SW480 (cell line): ENCODE measurements at places on chromosomes 1 and 21.

GRCh38 chr1:31591425-31592093, 15.2 kb downstream of the TINAGL1 start:
- DNase-seq: peak; percentile 47

DNA sequence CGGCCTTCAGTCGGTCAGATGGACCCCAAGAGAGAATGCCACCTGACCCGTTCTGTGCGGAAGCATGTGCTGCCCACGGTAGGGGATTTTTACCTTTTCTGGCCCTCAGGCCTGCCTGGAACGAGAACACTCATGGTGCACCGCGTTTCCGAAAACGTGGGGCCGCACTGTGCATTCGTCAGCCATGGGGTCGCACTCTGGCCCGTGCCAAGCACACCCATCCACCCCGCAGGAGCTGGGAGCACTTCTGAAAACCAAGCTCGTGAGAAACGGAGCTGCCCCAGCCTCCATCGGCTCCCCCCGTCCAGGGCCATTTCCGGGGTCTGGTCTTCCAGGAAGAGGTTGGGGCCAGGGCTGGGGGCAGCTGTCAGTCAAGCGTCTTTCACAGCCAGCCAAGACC, 72.8 kb downstream of the PRDM16 start:
- no peak for DNase-seq

GRCh38 chr21:37060296-37060695, 12.6 kb downstream of the PIGP start:
- DNase-seq: peak; percentile 95

- DNase-seq: no peak
Observed at GRCh38 chr1:180652792-180653191, 21.0 kb downstream of the XPR1 start.

DNA sequence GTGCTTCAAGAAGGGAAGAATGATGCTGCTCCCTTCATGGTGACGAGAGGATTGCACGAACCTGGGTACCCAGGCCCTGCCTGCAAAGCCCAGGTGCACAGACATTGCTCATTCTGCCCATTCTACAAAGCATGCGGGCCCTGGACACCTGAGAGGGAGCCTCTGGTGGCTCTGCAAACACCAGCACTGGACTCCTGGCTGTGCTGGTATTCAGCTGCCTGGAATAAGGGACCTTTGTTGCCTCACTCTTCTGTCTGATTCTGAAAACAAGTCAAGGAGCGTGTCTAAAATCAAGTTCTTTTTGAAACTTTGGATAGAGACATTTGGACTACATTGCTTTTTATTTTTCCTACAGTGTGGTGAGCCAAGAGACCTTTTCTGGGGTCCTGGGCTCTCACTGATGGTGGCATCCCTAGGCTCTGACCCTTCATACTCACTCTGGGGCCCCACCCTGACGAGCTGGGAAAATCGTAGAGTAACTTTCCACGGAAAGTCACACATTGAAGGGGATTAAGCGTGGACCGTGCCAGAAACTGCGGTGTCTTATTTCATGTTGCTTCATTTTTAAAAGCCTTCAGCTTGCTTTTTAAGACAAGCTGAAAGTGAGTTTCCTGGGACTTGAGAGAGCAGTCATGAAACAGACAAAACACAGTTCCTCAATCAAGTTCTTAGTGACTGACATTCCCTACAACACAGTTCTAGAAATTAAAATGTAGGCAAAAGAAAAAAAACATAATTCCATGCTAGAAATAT, 24.0 kb downstream of the ABCA4 start:
- no peak for DNase-seq

DNA sequence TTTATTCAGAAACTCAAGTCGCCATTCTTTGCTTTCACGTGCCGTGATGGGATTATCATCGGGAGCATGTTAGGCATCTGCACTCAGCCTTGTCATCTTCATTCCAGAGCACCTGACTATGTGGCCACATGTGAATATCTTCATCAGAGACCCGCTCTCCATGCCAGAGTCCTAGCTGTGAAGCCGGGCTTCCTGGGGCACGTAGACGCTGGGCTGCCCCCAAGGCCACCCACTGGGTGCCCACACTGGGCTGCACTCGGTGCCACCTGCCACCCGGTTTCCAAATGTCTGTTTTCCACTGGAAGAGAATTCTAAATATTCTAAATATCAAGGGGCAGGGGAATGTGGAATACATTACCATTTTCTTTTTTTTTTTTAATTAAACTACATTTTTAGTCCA, 43.8 kb downstream of the SLC37A1 start:
- DNase-seq: no peak

DNA sequence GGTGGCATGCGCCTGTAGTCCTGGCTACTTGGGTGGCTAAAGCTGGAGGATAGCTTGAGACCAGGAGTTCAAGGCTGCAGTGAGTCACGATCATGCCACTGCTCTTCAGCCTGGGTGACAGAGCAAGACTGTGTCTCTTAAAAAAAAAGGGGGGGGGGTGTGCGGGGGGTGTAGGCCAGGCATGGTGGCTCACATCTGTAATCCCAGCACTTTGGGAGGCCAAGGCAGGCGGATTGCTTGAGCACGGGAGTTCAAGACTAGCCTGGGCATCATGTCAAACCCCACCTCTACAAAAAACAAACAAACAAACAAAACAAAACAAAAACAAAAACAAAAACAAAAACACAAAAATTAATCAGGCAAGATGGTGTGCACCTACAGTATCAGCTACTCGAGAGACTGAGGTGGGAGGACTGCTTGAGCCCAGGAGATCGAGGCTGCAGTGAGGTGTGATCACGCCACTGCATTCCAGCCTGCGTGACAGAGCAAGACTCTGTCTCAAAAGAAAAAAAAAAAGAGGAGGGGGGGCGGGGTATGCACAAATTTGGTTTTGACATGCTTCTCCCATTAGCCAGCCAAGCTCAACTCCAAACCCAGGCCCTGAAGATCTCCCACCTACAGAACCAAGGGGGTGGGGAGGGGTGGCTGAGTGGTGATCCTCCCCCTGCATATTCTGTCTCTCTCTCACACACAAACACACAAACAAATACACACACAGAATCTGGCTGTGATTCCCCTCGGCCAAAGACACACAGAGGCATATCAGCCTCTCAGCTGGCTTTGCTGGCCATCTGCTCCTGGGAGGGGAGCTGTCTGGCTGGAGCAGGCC, 3.1 kb downstream of the PTAFR start:
- DNase-seq: no peak

DNA sequence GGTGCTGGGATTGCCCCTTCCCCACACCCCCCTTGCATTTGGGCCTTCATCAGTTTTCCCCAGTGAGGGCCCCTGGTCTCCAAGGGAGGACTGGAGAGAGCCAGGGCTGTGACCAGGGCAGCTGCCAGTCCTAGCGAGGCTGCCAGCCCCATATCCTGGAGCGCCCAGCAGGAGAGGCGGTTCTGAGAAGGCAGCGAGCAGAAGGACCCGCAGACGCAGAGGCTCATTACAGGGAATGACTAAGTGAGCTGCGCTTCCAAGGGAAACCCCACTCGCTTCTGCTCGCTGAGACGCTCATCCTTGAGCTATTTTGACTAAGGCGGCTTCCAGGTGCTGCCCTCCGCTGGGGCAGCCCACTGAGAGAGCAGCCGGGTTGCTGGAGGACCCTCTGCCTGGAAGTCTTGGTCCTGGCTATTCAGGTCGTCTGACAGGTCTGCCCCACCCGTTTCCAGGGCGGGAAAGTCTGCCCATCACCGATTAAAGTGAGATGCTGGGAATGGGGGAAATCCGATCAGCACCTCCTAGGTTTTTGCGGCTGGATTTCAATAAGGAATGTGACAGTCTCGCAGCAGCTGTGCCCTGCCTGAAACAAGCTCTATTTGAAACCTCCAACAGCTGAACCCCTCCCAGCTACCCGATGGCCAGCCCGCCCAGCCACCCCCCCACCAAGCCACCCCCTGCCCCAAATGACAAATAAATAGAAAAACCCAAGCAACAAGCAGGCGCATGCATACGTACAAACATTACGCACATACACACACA, 2.8 kb downstream of the KCNN3 start:
- no peak for DNase-seq

DNA sequence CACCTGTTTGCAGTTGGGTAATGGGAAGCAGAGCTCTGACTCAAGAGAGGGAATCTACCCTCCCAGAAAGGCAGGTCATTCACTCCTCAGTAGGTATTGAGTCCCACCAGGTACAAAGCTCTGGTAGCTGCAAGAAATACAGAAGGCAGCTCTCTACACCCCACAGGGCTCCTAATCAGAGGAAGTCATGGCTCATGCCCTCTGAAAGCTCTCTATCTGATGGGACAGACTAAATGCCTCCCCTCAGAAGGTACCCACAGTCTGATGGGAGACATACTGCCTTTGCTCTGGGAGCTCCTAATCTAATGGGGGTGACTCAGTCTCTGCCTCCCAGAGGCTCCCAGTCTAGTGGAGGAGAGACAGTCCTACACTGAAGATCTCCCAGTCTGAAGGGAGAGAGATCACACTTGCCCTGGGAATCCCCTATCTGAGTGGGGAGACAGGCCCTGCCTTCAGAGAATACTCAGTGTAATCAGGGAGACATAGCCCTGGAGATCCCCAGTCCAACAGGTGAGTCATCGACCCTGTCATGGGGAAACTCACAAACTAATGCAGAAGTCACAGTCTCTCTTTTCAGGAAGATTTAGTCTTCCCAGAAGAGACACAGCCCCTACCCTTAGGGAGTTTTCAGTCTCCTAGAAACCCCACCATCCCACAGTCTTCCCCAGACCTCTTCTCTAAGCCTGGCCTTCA, 23.7 kb downstream of the CAMK1G start:
- DNase-seq: peak; percentile 44

- no peak for DNase-seq
Observed at GRCh38 chr1:198915327-198916231, 276.7 kb downstream of the PTPRC start.

- no peak for DNase-seq
Observed at GRCh38 chr1:55611123-55611522, 396.0 kb upstream of the USP24 start.

- DNase-seq: no peak
Observed at GRCh38 chr1:34977858-34978257, 7.3 kb downstream of the TMEM35B start.

GRCh38 chr1:222171005-222171404, 376.9 kb downstream of the HHIPL2 start:
- DNase-seq: peak; percentile 59

DNA sequence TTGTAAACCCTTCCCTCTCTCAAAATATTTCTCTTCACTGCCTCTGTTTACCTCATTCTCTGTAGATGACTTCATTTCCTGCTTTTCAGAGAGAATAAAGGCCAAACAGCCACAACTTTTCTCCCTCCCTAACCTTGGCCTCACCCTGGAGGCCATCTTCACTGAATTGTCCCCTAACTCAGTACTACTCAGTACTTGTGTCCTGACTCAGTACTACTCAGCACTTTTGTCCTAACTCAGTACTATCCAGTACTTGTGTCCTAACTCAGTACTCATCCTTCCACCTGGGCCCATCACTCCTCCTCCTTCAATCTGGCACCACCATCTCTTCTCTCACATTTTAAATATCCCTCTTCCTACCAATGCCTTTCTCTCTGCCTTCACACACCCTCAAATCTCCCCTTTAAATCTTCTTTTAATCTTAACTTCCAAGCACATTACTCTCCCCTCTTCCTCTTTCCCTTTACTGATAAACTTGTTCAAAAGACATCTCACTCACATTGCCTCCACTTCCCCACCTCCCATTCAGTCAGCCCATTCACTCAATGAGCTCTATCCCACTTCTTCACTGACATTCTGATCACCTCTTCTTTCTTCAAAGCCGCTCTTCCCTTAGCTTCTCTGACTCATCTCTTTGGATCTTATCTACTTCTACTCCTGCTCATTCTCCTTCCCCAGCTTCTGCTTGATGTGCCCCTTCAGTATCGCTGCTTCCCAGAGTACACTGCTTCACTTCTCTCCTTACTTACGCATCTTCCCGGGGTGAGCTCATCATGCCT, 121.4 kb downstream of the RNF220 start:
- no peak for DNase-seq

DNA sequence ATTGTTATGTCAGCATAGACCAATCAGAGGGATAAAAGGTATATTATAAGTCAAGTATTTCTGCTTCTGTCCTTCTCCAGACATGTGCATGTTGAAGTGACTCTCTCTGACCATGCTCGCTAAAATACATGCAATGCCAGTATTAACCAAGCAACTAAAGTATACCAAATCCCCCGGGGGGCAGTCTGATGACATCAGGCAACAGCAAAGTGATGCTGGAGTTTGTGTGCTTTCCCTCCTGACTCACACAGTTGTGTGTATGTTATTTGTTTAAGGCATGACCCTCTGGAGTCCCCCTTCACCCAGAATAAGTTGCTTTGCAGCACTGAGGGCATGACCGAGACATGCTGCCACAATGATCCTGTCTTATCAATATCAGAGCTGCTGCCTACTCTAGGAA, 2.1 kb downstream of the BRINP2 start:
- no peak for DNase-seq

DNA sequence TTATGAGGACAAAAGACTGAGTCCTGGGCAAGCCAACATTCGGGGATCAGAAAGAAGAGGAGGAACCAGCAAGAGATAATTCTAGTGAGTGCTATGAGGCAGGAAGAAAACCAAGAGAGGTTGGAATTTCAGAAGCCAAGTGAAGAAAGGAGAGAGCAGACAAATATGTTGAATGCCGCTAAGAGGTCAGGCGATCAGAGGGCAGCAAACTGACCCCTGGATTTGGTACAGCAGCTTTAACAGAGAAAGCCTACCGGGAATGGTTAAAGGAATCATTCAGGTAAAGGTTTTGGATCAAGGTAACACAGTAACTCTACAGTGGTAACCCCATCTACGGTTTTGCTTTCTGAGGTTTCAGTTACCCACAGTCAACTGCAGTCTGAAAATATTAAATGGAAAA, 5.4 kb downstream of the CLCC1 start:
- DNase-seq: no peak

DNA sequence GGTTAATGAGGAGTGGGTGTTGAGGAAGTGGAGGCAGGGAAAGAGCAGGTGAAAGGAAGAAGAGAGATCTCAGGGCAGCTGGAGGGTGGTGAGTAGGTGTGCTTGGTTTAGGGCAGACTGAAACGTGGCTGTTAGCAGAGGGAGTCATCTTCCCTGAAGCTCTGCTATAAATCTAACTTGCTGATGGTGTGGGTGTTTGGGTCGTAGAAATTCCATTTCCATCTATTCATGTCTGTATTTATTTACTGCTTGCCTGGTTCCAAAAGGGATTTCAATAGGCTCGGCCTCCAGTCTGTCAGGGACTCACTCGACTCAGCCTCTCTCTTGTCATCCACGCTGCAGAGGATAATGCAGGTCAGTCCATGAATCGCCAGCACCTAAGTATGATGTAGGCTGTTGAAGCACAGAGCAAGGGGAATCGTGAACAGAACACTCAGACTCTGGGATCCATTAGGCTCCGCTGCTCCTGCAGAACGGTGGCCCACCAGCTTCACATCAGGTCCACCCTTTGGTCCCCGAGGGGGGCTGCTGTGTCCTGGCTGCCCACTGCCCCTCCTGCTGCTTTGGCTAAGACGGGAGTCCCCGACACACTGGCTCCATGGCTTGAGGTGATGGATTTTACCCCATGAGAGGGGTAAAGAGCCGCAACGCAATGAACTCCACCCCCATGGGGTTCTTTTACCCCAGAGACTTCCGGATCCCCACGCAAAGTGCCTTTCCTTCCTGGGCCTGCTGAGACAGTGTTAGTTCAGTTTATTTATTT, 156.2 kb downstream of the RHOU start:
- no peak for DNase-seq

- DNase-seq: no peak
Observed at GRCh38 chr1:17030206-17030605, 18.5 kb upstream of the ATP13A2 start.
